ENCODE measurements at places on chromosomes 5 and 9.

DNA sequence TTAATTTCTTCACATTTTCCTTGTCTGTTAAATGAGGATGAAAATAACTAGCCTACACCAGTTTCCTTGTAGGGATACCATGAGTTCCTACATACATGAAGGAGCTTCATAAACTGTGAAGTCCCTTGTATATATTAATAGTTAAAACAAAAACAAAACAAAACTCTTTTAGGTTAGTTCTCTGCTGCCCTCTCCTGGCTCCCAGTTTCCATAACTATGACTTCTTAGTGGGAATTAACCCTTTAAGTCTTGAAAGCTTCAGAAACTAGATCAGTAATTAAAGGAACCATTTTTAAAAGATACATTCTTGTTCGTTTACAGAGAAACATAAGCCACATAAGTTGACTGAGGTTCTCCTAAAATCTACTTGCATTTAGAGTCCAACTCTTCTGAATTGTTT, 500.0 kb upstream of the C9orf72 start:
- peak; percentile 64 for DNase-seq

DNA sequence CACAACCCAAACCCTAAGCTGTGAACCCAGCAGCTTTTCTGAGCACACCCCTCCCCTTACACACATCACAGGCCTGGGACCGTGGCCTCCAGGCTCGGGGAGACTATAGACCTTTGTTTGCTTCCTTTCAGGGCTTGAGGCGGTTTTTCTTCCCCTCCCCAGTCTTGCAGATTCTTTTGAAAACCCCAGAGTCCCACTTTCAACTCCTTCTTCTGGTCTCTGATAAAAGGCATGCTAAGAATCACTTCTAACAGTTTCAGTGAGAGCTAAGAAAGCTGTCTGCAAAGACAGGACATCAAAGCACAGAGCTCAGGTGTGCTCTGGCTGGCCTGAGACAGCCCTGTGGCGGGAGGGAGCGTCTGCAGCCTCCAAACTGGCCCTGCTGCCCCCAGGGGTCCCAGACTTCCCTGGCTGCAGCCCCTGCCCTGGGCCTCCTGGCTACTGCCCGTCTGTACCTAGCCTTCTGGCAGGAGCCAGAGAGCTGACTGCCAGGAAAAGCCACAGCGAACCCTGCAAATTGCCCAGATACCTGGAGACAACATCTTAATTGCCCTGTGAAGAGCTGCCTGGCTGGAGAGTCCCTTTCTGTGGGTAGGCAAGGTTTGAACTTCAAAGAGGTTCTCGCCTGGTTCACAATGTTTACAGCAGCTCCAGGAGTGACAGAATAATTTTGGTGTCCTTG, 138.9 kb downstream of the GADD45G start:
- no peak for DNase-seq

DNA sequence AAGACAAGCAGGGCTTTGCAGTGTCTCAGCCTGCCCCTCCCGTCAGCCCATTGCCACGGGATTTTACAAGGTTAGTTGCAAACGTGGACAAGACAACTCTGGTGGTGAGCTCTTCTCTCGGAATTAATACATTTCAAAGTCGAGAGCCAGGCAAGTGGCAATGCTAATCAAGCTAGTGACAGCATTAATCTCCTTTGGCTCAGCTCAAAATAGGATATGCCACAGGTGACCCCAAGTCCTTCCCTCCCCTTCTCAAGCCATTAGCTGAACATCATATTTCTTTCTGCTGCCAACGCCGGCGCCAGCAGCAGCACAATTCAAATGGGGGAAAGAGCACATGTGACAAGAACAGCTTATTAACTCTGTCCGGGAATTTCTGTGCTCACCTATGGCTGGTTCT, 190.1 kb downstream of the ATPSCKMT start:
- DNase-seq: no peak

- DNase-seq: no peak
These were observed 9.9 kb downstream of the TMEM232 start for GRCh38 chr5:110716247-110717245.

- no peak for DNase-seq
These were observed 160.2 kb downstream of the DENND1A start for GRCh38 chr9:123769719-123770118.

GRCh38 chr9:137988051-137988450, 110.5 kb downstream of the CACNA1B start:
- DNase-seq: no peak

DNA sequence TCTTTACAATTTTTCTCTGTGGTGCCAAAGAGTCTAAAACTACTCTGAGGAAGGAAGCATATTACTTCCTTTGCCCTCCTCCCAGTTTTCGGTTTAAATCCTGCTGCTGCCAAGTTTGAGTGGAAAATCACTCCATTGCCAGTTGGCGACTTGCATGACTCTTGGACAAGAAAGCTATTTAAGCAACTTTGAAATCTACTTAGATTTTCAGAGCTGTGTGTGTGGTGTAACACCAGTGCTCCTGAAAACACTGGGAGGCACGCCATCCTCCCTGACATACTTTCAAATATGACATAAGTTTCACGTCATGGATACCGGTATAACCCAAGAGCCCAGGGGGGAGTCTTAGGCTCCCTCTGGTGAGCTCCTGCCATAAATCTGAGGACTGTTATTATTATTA, 83.5 kb upstream of the RIOK2 start:
- DNase-seq: peak; percentile 3

- no peak for DNase-seq
These were observed 38.7 kb upstream of the CTSL start for GRCh38 chr9:87687207-87687606.

- DNase-seq: no peak
These were observed 63.5 kb downstream of the DOCK2 start for GRCh38 chr5:169700611-169701010.

GRCh38 chr5:111950660-111951059, 193.7 kb upstream of the NREP start:
- peak; percentile 90 for DNase-seq

- no peak for DNase-seq
These were observed 285.5 kb upstream of the MAP3K1 start for GRCh38 chr5:56529666-56530430.

DNA sequence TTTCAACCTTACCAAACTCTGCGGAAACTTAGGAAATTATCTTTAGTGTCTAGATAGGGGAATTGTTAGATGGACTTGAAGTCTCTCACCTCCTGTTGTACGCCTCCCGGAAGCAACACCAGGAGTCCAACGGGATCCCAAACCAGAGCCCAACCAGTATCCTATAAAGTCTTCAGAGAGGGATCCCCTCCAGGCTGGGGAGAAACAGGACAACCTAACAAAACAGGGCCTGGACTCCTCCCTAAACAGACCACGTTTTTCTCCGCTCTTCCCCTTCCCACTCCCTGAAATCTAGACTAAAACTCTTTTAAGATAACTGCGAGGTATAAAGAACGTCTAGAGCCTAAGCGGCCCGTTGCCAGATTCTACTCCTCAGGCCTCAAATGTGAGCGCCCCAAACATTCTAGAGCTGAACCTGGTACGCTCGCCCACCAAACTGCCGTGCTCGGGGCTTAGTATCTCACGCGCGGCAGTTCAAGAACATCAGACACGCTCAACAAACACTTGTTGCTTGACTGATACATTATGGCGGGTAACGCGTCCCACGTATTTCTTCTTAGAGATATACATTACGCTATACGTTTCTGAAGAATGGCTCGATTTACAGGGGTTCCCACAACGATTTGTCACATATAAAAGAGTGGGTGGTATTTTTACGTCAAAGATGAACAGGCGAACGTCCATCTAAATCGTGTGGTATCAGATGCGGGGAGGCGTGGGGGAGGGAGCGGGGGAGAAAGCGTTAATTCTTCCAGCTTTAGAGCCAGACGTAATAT, 663 bp upstream of the SMIM27 start:
- peak; percentile 59 for DNase-seq

- no peak for DNase-seq
These were observed 11.2 kb upstream of the CACFD1 start for GRCh38 chr9:133448487-133448972.

DNA sequence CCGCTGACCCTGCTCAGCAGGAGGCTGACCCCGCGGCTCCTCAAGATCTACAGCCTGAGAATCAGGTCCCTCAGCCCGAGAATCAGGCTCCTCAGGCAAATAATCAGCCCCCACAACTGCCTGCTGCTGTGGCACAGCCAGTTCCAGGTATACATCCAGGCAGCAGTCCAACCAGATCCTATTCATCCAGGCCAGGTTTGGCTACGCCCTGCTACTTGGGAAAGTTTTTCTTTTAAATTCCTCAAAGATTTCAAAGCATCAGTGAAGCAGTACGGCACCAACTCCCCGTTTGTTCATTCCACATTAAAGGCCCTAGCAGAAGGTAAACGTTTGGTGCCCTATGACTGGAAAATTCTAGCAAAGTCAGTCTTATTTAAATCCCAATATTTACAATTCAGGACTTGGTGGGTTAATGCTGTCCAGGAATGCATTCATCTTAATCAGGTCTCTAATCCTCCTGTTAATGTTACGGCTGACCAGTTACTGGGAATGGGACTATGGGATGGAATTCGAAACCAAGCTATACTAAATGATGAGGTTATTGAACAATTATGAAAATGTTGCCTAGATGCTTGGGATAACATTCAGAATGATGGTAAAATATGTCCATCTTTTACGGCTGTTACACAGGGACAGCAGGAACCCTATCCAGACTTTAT, 102.3 kb downstream of the SYK start:
- no peak for DNase-seq

GRCh38 chr5:153559926-153560325, 69.5 kb downstream of the GRIA1 start:
- no peak for DNase-seq

DNA sequence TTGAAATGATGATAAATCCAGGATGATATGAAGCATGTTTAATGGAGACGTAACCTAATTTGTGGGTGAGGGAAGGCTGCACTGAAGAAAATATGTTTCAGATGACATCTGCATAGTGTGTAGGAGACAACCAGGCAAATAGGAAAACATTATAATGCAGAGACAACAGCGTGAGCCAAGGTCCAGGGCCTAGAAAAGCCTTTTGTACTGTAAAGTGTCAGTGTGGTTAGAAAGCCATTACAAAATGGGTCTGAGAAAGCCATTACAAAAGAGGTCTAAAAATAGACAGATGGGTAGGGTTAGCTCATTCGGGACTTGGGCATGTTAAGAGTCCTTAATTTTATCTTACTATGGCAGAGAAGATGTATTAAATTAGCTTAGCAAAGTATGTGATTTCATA, 14.9 kb upstream of the GABRG2 start:
- no peak for DNase-seq

DNA sequence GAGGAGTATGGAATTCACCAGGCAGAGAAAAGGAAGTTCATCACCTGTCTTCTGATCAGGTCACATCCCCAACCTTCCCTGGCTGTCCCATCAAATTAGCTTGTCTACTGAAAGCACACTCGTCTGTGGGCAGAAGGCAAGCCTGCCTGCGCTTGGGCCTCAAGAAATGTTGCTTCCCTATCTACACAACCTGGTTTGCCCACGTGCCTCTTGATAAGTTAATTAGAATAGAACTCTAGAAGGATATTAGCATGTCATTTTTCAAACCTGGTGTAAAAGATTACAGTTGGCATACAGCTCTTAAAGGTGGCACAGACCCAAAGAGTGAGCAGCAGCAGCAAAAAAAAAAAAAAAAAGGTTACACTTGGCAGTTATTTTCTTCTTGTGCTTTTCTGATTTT, 5.1 kb downstream of the TTC23L start:
- DNase-seq: no peak

- DNase-seq: peak; percentile 74
These were observed 142.2 kb upstream of the ZNF366 start for GRCh38 chr5:72649449-72649848.

DNA sequence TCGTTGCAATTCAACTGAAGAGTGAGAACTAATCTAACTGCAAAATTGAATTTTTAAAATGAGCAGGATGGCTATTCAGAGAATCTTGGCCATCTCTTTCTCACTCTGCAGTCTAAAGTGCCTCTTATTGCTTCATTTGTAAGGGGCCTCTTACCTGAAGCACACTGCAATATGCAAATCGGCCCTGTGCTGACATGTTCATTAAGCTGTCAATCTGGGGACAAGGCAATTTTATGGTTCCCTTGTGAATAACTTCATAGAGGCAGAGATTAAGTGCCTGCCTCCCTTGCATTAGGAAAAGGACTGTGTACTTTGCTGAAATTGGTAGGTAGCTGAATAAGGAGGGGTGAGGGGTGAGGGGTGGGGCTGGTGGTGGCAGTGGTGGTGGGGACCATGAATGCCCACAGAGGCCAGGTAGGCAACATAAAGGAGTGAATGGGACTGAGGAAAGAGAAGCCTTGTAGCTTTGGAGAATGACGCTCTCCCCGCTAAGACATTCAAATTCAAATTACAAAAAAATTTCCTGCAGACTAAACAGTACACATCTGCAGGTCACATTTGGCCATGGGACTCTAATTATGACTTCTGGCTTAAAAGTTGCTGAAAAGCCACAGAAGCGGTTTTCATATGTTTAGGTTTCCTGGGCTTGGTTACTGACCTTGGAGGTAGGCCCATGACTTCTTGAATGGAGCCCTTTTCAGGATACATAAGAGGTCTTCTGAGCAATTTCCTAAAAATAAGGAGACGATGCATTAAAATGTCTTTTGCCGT, 25.0 kb downstream of the TNFSF8 start:
- DNase-seq: no peak

GRCh38 chr9:125332527-125332926, 70.9 kb downstream of the GAPVD1 start:
- no peak for DNase-seq

DNA sequence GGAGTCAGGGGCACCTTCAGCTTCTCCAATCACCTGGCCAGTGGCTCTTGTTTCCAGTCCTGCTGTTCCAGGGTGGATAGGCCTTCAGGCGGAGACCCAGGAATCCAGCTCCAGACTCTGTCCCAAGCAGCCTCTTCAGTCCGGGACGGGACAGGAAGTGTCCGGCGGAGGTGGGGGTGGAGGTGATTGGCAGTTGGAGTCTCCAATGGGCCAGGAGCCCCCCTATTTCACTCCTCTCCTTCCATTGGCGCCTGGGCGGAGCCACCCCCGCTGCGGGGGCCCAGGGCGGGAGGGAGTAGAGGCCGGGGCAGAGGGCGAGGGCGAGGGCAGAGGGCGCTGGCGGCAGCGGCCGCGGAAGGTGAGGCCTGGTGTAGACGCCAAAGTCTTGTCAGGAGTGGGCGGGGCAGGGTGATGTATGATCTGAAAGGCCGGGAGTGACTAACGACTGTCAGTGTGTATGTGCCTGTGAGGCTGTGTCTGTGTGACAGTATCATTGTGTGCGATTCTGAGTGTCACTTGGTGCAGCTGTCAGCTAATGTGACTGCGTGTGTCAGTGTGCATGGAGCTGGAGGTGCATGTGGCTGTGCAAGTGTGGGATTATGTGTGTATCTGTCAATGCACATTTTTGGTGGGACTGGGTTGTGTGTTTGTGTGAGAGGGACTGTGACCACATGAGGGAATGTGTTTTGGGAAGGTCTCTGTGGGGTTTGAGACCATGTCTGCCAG, at the start of gene IL11RA:
IL11RA (plus strand) TSS at position 310 of the 726 bp plus-strand sequence. CDS start 3,033 bp downstream, outside the sequence.
- peak; percentile 87 for DNase-seq

All from LHCN-M2 (cell line).